Stimulated activated naive CD8-positive, alpha-beta T cell treated with anti-CD3 and anti-CD28 coated beads, Interleukin-15, Interleukin-2, amounts not matched to agents 100 U/mL and 50 U/mL, for 24 hours (primary cell): ENCODE measurements at places on chromosomes 1 and 21.

GRCh38 chr1:59143133-59143487 lies 153.8 kb upstream of the FGGY start:
- DNase-seq, result no peak

- no peak for DNase-seq
Observed at GRCh38 chr21:34800797-34801518, 132.2 kb downstream of the CLIC6 start.

DNA sequence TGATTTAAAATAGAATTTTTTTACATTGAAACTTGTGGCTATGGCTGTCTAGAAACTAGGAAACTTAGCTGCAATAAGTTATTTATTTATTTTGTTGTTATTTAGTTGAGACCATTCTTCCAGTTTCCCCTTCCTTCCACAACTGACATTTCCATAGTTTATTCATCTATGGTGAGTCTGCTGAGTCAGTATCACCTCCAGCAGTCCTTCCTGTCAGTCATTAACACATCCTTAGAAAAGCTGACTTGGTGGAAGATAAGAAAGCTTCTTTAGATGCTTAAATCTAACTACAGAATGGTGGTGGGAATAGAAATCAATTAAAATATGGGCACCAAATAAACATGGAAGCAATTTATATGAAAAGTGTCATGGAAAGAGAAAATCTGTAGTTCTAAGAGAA lies 714.0 kb downstream of the RWDD3 start:
- no peak for DNase-seq

GRCh38 chr1:25675729-25676476 lies 59.3 kb downstream of the MAN1C1 start:
- DNase-seq, result peak; percentile 82

DNA sequence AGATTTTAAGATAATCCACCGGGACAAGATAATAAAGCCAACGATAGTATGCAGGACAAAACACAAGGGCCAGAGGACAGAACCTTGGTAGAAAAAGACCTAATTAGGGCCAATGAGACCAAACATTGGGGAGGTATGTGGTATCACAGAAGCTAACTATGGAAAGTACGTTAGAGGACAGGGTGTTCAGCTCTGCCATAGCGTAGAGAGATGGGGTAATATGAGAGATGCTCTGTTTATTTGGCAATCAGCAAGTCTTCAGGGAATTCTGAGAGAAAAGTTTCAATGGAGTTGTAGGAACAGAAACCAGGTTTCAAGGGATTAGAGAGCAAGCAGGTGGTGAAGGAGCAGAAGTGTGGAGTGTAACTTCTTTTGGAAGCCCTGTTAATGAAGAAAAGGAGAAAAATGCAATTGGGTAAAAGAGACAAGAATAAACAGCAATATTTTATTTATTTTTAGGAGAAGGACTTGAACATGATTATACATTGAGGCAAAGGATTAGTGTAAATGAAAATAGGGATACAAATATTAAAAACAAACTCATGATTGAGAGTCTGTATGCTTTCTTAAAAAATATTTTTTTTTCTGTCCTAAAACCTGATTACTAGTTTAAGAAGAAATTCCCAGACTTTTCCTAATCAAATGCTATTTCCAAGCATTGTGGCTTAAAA lies 24.0 kb downstream of the EEIG2 start:
- no peak for DNase-seq

- no peak for DNase-seq
Observed at GRCh38 chr1:245489838-245490237, 335.1 kb downstream of the KIF26B start.

DNA sequence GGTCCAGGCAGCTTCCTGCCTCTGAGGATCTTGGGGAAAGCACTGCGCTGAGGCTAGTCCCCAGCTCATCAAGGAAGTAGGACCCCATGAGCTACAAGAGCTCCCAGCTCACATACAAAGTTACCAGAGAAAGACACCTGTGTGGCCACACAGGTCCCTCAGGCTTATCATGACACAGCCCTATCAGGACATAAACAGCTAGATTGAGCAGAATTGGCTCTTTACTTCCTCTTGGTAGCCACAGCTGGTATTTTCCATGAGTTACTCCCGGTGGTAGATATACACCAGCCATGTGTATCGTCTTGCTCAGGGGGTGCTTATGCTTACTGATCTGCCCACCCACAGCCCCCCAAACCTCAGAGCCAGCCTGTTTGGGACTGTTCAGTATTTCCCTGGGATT lies 1.2 kb downstream of the LENEP start:
- no peak for DNase-seq

- DNase-seq, result no peak
Observed at GRCh38 chr1:243267914-243268653, 12.2 kb downstream of the SDCCAG8 start.

GRCh38 chr1:119477710-119478109 lies 29.3 kb upstream of the HSD3B1 start:
- DNase-seq, result no peak

DNA sequence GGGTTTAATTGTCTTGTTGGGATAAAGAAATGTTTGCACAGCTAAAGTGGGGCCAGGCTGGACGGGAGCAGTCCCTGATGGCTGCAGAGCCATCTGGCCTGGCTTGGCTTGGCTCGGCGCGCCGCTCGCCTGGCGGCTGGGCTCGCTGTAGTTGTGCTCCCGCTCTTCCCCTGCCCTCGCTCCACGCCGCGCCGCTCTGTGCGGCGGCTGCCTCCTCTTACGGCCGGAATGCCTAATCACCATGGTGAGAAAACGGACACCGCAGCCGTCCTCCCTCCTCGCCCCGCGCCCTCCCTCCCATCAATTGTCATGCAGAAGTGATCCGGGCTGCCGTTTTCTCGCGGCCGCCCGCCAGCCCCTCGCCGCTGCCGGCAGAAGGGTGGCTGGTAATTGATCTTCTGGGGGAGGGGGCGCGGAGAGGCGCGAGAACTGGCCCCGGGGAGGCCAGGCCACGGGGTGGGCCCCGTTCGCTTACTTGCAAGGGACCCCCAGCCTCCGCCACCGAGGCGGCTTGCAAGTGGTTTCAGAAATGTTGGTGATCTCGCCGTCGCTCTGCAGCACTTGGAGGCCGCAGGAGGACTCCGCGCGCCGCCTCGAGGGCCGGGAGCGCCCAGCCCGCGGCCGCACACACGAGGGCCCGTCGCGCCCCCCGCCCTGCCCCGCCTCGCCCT lies 12.4 kb downstream of the RNF220 start:
- DNase-seq, result peak; percentile 12

- no peak for DNase-seq
Observed at GRCh38 chr1:91700332-91700731, 185.6 kb downstream of the TGFBR3 start.

- no peak for DNase-seq
Observed at GRCh38 chr1:183844806-183845205, 39.9 kb downstream of the RGL1 start.

DNA sequence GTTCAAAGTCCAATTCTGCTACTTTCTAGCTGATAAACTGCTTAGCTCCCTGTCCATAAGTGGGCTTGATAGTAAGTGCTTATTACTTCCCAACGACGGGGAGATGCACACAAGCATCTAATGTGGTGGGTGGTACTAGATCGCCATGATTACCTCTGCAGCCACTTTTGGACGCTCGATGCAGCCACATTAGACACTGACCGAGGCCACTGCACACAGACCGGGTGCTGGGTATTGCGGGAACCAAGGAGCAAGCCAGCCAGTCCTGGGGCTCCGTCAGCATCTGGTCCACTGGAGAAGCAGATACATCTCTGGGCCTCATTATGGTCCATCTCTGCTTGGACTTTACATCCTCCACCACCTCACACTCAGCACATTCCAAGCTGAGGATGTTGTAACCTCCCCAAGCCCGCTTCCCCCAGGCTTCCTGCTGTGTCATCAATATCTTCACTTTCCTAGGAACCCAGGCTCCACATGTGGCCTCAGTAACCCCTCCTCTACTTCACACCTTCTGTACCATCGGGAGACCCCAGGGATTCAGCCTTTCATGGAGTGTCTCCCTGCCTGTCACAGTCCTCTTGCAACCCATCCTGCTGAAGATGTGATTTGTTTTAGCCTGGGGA lies 48.2 kb downstream of the RHOU start:
- no peak for DNase-seq

GRCh38 chr1:162487241-162487640 lies 10.4 kb upstream of the UHMK1 start:
- DNase-seq, result no peak

DNA sequence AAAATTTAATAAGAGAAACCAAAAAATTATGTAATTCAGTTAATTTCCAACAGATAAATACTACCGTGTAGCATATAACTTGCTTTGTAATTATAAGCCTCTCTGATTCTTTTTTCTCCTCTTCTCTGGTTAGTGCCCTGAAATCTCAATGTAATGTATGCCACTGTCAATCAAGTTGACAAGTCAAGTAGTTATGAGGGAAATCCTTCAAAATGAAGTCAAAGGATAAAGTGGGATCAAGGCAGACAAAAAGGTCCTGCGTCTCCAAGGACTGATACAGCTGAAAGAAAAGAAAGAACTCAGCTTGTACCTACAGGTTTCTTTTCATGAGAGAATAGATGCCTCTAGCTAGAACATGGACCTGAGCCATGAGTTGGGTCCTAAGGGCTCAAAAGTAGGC lies 19.8 kb downstream of the VPS45 start:
- no peak for DNase-seq

GRCh38 chr1:47692196-47692595 lies 254.4 kb downstream of the FOXD2 start:
- no peak for DNase-seq

DNA sequence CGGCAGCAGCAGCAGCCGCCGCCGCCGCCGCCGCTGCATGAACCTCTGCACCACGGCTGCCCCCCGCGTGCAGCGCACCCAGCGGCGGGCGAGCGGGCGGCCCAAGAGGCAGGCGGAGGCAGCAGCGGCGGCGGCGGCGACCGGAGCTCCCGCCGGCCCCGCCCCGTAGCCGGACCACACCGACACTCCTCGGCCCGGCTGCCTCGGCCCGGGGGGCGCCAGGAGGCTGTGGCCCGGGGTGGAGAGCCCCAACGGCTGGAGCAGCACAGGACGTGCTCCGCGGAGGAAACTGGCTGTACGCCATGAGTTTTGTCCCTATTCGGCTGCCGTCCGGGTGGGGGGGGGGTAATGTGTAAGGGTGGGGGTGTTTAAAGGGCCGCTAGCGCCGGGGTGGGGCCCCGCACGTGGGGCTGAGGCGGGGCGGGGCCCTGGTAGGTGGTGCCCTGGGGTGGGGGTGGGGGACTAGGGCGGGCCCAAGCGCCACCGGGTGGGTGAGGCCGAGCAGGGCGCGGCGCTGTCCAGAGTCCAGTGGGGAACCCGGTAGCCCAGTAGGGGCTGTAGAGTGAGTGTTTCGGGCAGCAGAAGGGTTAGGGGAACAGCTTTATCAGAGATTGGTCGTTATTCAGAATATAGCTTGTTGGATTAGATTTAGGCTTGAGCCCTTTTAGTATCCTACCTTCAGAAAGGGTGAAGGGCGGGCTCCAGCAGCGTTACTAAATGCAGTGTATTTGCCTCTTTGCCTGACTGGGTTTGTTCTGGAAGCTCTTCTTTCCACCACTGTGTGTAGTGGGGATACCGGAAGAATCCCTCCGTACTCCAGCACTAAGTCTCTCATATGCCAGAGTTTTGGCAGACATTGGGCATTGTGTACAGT lies at the start of gene FAM78B:
FAM78B (minus strand) TSS at position 304 of the 874 bp plus-strand sequence. CDS start 753 bp downstream, outside the sequence.
- peak; percentile 66 for DNase-seq

GRCh38 chr1:107877745-107878144 lies 87.2 kb downstream of the VAV3 start:
- no peak for DNase-seq

GRCh38 chr1:53690411-53690810 lies 48.6 kb downstream of the GLIS1 start:
- no peak for DNase-seq

- DNase-seq, result no peak
Observed at GRCh38 chr1:159941591-159942560, 3.5 kb downstream of the IGSF9 start.

- DNase-seq, result no peak
Observed at GRCh38 chr1:27029517-27029916, 16.9 kb upstream of the TENT5B start.

DNA sequence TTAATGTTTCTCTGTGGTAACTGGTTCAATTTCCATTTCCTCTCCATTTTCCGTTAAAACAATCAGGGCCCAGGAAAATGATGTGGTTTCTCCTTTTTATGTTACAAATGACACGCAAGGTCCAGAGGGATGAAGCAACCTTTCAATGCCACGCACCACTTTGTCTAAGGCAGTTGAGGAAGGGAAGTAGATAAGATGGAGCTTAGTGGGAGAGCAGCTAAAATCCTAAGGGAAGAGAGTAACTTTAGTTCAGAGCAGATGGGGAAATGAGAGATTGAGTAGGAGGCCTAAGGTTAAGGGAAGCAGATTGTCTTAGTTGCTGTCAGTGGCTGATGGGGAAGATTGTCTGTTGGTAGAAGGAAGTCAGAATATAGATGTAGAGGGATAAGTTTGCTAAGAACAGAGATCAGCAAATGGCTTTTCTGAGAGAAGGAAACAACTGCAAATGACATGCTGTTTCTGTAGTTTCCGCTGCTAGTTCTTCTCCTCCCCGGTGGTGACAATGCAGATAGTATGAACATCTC lies 660 bp downstream of the CD1C start:
- no peak for DNase-seq

- DNase-seq, result no peak
Observed at GRCh38 chr1:1921901-1922701, 3.0 kb upstream of the TMEM52 start.

DNA sequence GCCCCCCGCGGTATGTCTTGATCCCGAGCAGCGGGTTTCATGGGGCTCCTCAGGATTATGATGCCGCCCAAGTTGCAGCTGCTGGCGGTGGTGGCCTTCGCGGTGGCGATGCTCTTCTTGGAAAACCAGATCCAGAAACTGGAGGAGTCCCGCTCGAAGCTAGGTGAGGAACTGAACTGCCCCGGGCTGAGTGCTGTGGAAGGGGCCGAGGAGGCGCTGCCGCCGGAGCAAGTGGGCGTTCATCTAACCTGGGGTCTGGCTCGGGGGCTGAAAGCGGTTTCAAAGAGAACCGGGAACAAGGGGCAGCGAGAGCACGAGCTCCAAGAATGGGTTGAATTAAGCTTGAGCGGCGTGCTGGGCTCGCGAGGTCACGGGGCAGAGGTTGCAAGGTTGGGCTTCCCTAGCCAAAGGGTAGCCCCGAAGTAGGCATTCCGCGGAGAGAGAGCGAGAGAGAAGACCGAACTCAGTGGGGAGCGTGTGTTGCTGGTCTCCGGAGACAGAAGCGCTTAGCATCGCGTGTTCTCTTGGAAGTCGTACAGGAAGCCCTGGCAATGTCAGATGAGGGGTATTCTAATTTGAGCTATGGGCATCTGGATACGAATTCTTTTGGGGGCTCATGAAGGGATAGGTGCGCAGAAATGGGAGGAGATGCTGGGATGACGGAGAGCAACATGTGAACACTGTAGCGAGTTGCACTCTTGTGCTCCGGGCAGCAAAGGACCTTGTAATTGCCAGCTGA lies 732 bp downstream of the HS2ST1 start:
- DNase-seq, result peak; percentile 46

DNA sequence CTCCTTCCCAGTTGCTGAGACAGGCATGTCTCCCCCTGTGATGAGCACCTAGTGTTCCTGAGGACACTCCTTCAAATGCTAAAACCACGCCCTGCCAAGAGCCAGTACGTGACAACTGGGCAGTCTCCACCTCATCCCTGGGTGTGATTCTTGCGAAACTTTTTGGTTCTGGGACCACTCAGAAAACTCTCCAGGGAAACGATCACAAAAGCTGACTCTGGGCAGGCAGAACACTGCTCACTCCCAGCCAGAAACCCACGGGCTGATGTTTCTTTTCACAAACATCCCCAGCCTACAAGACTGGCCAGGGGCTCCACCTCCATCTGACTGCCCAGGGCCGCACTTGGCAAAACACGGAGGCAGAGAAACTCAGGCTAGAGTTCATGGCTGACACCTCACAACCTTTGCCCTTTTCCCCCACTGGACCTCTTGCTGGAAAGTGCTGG lies 24.4 kb downstream of the DHRS3 start:
- DNase-seq, result no peak

GRCh38 chr1:185091480-185091879 lies 46.1 kb downstream of the RNF2 start:
- DNase-seq, result no peak
